ENCODE measurements at places on chromosomes 1 and 21.

GRCh38 chr1:224193319-224193966 is 10.4 kb downstream of the DEGS1 start:
- DNase-seq, result no peak

DNA sequence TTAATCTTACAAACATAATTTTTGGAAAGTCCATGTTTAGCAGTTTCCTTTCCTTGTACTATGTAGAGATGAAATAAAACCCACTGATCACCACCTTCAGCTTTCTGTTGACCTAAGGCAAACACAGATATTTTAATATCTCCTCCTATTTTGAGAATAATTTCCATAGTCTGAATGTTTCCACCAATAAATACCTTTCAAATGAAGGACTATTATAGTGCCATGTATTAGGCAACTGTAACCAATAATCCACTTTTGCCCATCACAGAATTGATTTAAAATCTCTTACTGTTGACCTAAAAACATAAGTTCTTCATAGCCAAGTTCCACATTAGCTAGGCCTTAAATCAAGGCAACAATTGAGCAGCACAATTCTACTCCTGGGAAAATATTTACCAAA is 1.8 kb downstream of the CDC42BPA start:
- no peak for DNase-seq

GRCh38 chr1:181768930-181769280 is 285.6 kb downstream of the CACNA1E start:
- DNase-seq, result no peak

DNA sequence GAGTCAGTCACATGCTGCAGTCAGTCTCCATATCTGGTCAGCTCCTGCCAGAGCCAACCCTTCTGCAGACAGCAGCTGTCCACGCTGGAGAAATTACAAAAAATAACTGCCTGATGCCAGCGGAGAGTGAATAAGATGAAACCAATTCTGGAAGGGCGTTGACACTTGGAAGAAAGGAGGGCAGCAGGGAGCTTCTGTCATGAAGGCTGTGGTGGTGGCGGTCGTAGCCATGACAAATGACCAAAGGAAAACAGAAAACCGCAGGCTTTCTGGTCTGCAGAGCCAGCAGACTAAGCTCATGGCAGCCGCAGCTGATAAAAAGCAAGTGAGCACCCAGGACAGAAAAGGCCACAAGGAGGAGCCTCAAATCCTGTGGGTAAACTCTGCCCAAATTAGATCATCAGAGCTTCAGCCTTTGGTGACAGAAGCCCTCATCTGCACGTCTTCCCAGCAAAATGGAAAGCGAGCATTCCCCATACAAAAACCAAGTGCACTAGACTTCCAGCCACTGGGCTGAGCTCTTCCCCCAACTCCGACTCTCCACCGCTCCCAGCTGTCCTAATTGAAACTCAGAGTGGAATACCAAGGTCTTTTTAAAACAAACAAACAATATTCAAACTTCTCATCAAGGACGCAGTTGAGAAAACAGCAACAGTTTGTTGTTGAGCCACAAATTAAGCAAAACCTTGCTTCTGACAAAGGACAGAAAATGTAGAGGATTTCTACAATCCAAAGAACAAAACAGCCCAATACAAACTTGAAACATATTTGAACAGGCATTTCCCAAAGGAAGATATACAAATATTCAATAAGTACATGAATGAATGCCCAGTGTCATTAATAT is 28.7 kb downstream of the RSPH1 start:
- DNase-seq, result no peak

DNA sequence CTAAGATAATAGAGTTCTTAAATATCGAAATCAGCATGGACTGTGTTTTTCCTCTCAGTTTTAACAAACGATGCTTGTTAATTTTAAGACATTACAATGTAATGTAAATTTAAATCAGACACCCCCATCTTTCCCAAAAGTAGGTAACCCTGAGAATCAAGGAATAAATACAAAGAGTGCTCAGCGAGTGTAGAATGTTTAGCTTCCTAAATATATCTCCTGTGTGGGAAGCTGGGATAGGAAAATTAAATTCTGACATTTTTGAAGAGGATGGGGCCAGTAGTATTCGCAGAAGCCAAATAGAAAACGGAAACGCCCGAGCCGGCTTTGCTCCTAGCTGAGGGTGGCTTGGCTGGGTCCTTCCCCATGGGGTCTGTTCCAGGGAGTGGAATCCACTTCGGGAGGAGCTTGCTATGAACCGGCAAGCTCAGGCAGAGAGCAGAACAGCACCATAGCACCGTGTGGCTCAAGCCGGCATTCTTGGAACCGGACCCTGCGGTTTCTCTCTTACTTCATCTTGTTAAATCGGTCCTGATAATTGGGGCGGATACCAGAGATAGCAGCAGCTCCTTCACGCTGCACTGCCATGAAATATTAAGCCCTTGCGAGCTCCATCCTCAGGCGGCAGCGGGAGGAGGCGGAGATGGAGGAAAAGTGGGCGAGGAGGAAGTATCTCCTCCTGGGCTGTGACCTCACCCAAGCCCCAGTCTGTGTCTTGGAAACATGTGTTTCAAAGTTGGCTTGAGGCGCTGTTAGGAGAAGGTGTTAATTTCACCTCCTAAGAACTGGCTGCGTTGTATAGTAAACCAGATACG is 24.9 kb downstream of the MAP3K7CL start:
- no peak for DNase-seq

GRCh38 chr1:12591267-12591938 is 26.6 kb downstream of the DHRS3 start:
- DNase-seq, result no peak

DNA sequence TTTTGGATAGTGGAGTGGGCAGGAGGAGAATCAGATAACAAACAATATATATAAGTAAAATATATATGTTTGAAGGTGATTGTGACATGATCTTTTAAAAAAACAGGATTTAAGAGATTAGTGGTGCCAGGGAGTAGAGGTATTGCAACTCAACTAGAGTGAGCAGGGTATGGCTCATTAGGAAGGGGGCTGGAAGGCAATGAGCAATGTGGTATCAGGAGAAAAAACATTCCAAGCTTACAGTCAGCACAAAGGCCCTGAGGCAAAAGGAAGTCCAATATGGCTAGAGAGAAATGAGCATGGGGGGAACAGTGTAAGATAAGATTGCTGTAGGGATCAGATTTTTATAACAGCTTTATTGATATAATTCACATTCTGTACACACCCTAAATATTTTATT is 5.3 kb upstream of the GADD45A start:
- DNase-seq, result no peak

- DNase-seq, result no peak
These were observed 200.6 kb downstream of the ADGRL2 start for GRCh38 chr1:82001345-82001744.

- no peak for DNase-seq
These were observed 41.6 kb downstream of the IRF2BP2 start for GRCh38 chr1:234568345-234568744.

DNA sequence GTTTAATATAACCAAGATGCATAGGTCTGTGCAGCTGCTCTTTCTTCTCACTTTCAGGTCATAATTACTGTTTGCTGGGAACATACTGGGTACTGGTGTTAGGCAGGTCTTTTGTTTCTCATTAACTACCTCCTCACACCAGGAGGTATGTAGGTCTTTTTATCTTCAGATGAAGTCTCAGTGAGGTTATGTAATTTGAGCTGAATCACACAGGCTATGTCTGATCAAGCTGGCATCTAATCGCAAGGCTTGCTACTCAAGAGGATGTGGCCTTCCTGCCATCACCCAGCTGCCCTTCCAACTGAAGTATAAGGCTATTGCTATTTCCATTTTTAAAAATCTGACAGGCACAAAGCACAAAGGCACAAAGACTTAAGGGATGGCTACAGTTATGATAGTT is 96.4 kb downstream of the RUNX1 start:
- DNase-seq, result no peak

- DNase-seq, result no peak
These were observed 8.5 kb downstream of the CHRNB2 start for GRCh38 chr1:154575951-154576566.

GRCh38 chr1:184739070-184739469 is 15.6 kb downstream of the EDEM3 start:
- DNase-seq, result no peak

DNA sequence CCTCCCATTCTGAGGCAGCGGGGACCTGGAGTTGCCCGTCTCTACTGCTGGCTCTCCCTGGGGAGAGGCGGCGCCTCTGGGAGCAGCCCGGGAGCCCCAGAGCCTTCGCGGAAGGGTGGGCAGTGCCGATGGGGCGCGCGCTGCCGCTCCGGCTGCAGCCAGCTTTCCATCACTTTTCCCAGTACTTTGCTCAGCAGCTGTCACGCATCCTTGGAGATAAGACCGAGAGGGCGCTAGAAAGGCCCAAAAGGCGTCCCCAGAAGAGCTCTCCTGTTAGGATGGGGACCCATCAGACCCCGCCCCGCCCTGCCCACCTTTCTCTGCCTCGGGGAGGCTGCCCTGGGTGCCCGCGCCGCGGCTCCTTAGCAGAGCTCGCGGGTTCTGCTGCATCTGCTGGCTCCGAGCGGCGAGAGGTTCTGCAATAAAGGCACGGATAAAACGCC is 534 bp downstream of the KCNH1 start:
- DNase-seq, result peak; percentile 33

DNA sequence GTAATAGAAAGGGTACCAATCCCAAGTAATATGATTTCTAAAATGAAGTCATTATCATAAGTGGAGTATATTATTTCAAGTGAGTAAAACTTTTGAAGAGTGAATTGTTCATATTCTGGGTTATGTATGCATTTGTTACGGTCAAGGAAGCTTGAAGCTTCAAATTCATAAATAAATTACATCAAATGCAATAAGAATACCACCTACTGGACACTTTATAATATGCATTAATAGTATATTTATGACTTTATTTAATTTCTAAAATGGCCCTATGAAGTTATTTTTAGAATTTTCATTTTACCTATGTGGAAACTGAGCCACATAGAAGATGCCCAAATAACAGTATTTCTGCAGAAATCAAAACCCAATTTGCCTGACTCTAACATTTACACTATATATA is 260.6 kb downstream of the SMYD3 start:
- DNase-seq, result no peak

GRCh38 chr1:245258271-245258920 is 103.6 kb downstream of the KIF26B start:
- DNase-seq, result no peak

DNA sequence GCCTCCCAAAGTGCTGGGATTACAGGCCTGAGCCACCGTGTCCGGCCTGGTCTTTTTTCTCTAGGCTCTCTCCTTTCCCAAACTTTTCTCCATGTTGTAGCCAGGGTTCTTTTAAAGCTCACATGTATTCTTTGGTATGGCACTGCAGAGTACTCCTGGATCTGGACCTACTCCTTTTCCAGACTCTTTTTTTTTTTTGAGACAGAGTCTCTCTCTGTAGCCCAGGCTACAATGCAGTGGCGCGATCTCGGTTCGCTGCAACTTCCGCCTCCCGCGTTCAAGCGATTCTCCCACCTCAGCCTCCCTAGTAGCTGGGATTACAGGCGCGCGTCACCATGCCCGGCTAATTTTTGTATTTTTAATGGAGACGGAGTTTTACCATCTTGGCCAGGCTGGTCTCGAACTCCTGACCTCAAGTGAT is 602 bp upstream of the MED18 start:
- no peak for DNase-seq

- no peak for DNase-seq
These were observed 46.2 kb downstream of the AHDC1 start for GRCh38 chr1:27557596-27558340.

DNA sequence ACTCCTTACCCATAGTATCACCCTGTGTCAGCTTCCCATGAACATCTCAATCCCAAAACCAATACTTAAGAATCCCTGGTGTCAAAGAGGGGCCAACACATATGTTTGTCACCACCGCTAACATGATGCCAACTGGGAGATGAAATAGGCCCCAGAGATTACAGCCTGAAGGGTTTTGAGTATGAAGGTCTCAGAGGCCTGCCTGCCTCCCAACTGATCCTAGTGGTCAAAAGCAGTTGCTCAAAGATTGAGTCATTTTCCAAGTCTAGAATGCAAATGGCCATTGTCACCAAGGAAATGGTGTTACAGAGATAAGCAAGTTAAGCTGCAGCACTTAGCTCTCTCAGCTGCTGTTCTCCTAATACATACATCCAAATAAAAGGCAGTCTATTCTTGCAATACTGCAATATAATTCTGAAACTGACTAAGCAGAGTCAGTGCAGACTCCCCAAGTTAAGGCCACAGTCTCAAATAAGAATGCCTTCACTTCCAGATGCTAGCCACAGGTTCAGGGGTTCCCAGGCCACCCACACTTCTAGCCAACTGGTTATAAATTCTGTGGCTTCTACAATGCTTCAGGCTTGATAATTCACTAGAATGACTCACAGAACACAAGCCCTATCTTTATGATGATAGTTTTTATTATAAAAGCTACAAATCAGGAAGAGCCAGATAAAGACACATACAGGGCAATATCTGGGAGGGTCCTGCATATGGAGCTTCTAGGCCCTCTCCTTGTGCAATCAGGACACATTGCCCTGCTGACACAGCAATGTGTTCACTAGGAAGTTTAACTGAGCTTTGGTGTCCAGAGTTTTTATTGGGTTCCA is 18.7 kb downstream of the DUSP10 start:
- no peak for DNase-seq

- no peak for DNase-seq
These were observed 5.0 kb upstream of the RGS18 start for GRCh38 chr1:192153276-192153675.

DNA sequence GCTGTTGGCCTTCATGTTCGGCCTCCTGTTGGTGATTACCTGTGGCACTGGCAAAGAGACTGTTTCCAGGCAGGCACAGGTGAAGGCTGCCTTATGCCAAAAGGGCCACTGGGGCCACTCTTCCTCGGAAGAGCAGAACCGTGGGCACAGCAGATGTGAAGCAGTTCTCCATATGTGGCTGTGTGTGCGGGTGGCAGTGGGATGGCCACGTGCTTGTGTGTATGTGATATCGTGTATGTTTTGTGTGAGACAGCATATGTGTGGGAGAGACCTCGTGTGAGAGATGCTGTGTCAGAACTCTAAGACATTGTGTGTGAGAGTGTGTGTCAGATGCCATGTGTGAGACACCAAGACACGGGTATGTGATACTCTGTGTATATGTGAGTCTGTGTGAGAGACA is 53.4 kb upstream of the KDM4A start:
- DNase-seq, result no peak

GRCh38 chr21:38733972-38734546 is 71.7 kb upstream of the ETS2 start:
- peak; percentile 75 for DNase-seq

GRCh38 chr21:43950936-43951335 is 61.2 kb upstream of the TRAPPC10 start:
- DNase-seq, result no peak

GRCh38 chr1:66445492-66446181 is 88.3 kb upstream of the SGIP1 start:
- DNase-seq, result peak; percentile 49

- DNase-seq, result no peak
These were observed 110.8 kb upstream of the SOD1 start for GRCh38 chr21:31548688-31549087.

- DNase-seq, result no peak
These were observed 124.7 kb downstream of the RYR2 start for GRCh38 chr1:237166593-237167101.

All from activated CD8-positive, alpha-beta memory T cell treated with anti-CD3 and anti-CD28 coated beads, Interleukin-2, amount 50 U/mL, for 4 hours (primary cell).